ENCODE measurements at places on chromosomes 4 and X. TPM values are rescaled to one million over a fixed set of nuclear protein-coding genes. Genes with fewer than 3 reads are reported as not detected.

The ARHGEF6 gene
- 6.0 TPM for total RNA-seq

DNA sequence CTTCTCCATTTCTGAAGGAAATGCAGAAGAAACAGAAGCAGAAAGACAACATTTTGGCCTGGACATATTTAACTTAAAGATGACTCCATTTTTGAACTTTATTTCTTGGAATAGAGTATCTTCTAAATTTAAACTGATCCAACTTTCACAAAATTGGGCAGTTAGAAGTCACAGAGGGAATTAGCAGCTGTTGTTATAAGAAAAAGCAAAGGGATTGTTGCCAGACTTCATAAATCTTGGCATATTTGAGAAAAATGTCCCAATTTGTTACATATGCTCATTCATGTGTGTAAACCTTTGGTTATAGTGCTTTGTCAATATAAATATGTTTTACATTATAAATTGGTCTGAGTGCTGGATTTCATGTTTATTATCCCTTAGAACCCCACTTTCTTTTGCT is 3.4 kb downstream of the GLUD2 start:
- no peak for DNase-seq

GRCh38 chr4:184166736-184167135 is 50.9 kb downstream of the ENPP6 start:
- DNase-seq, result no peak

The AFF2 gene
- total RNA-seq, result 1.6 TPM

The KLF8 gene
- total RNA-seq, result 0.47 TPM

The ARHGAP10 gene
- total RNA-seq, result 1.5 TPM

- DNase-seq, result no peak
Observed at GRCh38 chr4:5003918-5004317, 15.3 kb downstream of the CYTL1 start.

The P2RY4 gene
- 0.08 TPM for total RNA-seq

The C4orf50 gene
- total RNA-seq, result not detected

DNA sequence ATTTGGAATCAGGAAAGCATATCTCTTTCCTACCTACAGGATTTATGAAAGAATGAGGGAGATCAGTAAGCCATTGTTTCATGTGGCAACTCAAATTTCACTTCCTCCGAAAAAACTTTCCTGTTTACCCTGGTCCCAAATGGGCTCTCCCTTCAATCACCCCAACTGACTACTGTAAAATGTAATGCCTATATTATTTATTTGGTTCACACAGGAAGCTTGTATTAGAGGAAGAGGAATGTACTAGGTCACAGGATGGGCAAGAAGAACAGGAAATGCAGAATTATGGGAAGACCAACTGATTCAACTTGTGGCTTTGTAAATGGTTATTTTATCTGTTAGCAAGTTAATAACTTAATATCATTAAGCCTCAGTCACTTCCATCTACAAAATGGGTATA is 23.1 kb downstream of the COL4A6 start:
- DNase-seq, result no peak

The CORIN gene
- total RNA-seq, result 0.17 TPM

The GPR119 gene
- total RNA-seq, result 4.3 TPM

DNA sequence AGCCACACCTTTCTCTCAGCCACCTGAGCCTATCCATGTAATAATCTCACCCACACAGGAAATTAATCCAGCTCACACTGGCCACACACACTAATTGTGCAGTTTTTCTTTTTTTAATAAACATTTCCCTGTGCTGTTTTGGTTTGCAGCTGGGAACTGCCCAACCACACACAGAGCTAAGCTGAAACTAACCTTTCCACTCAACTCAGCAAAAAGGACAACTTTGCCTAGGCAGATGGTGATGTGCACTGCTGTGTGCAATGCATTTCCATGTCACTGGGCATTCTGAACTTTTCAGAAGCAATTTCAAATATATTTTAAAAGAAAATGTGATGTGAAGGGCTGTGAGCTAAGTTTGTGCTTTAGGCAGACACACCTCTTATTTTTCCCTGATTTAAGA is 70.0 kb upstream of the TLL1 start:
- no peak for DNase-seq

GRCh38 chrX:70664726-70665125 is 220.1 kb downstream of the DLG3 start:
- DNase-seq, result no peak

The COMMD8 gene
- 9.3 TPM for total RNA-seq

DNA sequence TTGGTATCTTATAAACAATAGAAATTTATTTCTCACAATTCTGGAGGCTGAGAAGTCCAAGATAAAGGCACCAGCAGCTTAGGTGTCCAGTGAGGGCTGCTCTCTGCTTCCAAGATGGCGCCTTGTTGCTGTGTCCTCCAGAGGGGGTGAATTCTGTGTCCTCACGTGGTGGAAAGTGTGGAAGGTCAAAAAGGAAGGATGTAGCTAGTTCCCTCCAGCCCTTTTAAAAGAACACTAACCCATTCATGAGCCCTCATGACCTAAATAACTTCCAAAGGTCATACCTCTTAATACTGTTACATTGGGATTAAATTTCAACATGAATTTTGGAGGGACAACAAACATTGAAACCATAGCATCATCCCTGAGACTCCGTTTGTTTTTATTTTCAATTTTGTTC is 48.8 kb downstream of the ZNF81 start:
- no peak for DNase-seq

DNA sequence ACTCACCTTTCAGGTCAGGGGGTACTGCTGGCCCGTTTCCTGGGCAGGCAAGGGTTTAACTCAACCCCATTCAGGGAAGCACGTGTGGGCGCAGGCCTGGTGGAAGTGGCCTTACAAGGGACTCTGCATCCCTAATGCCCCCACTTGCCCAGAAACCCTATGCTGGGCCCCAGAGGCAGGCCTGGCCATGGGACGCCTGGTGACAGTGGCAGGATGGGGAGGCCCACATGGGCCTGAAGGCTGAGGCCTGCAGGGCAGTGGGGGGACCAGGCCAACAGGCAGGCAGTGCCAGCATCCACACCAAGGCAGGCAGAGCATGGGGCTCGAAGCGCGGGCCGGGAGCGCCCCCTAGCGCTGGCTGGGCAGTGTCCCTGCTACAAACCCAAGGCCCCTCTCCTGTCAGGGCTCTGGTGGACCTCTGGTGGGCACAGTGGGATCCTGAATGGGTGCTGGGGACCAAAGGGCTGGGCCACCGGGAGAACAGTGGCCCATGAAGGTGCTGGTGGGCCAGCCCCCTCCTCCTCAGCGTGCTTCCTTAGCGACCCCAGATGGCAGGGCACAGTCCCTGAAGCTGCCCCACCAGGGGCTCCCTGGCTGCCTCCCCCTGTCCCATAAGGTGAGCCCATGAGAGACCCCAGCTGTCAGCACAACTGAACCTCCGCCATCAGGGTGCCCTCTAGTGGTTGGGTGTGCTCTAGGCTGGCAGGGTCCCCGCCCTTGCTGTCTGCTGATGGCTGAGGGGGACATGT is 16.8 kb downstream of the FGFR3 start:
- DNase-seq, result peak; percentile 87

DNA sequence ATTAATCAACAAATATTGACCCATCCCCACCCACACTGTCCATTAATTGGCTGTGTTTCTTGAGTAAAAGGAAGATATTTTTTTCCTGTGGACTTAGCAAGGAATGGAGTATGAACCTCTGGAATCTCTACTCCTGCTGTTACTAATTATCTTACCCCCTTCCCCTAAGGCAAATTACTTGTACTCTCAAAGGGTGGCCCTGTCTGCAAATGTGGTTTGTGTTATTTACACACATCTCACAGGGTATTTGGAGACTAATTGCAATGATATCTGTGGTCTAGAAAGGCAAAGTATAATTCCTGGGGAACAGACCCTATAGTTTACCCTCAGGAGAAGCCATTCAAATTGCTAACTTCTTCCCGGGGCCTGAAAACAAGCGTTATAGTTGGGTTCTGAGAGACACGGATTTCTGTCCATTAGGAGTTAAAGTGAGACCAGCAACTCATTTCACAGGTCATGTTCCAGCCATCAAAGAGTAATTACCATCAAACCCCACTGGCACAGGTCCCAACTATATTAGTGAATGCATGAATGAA is 133.0 kb upstream of the RASGEF1B start:
- DNase-seq, result no peak

- no peak for DNase-seq
Observed at GRCh38 chr4:41072021-41072777, 142.1 kb downstream of the APBB2 start.

DNA sequence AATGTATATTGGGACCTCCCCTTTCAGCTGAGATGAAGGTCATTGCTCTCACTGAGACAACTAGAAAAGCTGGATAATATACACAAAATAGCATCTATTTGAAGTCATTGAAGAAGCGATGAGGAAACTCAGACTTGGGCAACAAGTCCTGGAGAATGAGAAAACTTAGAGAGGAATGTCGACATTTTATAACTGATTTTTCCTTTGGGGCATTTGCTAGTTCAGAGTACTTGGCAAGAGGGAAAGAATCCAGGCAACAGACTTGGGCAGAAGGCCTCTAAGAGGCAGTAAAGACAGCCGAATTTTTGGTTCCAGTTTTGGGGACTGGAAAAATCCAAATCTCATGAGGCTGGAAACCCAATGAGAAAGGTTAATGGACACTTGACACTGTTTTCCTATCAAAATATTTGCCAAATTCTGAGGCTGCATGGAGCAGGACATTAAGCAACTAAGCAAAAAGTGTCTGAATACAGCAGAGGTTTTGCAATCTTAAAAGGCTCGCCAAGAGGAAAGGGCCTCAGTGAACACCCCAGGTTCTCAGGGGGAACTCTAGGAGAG is 21.0 kb upstream of the ANXA5 start:
- DNase-seq, result no peak

DNA sequence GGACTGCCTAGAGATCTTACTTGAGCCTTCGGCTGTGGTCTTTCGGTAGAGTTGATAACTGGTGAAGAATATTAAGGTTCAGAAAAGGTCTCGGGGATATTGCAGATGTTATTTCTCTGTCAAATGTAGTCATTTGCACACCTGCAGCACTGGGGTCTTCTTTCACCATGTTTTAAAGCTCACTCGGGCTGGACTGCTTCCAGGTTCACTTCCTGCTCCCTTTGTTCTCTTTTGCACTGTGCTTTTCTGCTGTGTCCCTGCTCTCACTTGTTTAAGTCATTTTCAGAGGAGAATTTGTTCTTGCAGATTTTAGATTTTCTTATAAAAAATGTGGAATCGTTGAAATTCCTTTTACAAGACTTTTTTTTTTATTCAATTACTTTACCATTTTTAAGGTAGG is 68.5 kb downstream of the BMPR1B start:
- DNase-seq, result no peak

GRCh38 chrX:6909396-6909795 is 238.1 kb upstream of the STS start:
- no peak for DNase-seq

- no peak for DNase-seq
Observed at GRCh38 chr4:156873799-156874198, 97.8 kb downstream of the PDGFC start.

DNA sequence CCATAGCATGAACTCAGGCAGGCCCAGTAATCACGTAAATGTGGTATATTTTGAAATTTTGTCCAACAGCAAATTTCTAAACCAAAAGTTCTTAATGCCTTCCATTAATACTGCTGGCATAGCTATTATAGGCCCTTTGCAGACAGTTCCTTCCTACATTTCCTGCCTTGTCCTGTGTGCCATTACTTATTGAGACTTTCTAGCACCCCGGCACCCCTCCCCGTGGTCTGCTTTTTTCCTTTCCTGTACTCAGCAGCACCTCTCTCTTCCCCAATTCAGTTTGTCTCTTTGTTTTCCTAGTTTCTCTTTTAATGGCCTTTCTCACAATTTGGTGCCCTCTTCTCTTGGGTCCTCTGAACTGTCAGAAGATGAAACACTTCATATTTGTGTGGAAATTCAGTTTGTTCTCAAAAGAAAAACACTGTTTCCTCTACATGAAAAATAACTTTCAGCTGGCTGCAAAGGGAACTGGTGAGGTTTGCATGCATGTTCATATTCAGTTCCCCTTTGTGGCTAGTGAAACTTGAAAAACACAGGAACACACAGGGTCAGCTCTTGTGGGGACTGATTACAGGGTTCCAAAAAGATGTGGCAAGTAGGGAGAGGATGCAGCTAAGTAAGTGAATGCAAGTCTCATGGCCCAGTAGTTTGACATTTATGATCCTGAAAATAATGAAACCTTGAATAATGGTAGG is 17.1 kb downstream of the GPR34 start:
- no peak for DNase-seq

The HHIP gene
- 9.7 TPM for total RNA-seq

Data from liver (tissue), 10 donors.